Mesenteric fat pad (tissue), 1 donor: ENCODE measurements at places on chromosomes 13 and 19.

DNA sequence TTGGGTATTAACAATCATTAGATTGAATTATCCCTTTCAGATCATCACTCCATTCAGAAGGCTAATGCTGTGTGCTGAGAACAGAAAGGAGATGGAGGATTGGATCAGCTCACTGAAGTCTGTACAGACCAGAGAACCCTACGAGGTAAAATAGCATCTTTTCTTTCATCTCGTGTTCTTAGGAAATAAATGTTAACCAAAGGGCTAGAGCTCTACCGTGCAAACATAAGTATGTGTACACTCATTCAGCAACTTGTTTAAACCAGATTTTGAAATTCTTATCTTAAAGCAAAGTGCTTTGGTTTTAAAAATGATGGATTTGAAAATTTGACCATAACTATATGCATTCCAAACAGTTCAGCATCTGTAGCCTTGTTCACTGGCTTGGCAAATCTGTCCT lies 106.8 kb downstream of the DGKH start:
- no peak for DNase-seq

DNA sequence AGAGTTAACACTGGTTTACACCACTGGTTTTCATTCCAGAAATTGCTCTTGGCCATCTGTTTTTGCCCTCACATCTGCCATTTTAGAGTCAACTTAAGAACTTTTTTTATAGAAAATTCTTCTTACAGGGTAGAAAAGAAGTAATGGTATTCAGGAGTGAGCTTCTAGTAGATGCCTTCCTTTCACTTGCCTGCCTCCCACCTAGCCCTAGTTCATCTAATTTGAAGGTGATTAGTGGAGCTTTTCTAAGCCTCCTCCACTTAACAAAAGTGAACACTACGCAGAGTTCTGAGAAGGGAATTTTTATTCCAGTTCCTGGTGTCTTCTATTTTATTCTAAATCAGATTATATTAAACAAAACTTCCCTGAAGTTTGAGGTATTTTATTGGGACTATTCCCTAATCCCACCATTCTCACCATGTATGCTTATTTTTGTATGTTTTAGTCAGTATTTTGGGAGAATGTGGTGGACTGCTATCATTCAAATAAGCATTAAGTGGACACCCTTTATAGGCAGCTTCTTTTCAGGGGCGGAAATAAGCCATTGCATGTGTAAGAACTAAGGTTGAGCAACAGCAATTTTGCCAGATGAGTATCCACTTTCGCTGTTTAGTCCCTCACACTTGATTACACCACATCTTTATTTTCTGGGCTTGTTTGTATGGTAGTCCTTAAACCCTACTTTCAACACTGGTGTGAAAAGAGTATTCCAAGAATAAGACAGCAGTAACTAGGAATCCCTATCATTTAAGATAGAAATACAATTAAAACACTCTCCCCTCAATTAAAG lies 156.9 kb downstream of the ENOX1 start:
- no peak for DNase-seq

- no peak for DNase-seq
These were observed 8.8 kb upstream of the ZNF808 start for GRCh38 chr19:52518646-52519045.

- no peak for DNase-seq
These were observed 70.0 kb downstream of the ATP11A start for GRCh38 chr13:112759827-112760226.

- no peak for DNase-seq
These were observed 16.5 kb downstream of the BTBD2 start for GRCh38 chr19:1998712-1999708.

- no peak for DNase-seq
These were observed 36.2 kb upstream of the SLC46A3 start for GRCh38 chr13:28754698-28755545.

GRCh38 chr19:50695251-50696093 lies 24.1 kb downstream of the SHANK1 start:
- no peak for DNase-seq

DNA sequence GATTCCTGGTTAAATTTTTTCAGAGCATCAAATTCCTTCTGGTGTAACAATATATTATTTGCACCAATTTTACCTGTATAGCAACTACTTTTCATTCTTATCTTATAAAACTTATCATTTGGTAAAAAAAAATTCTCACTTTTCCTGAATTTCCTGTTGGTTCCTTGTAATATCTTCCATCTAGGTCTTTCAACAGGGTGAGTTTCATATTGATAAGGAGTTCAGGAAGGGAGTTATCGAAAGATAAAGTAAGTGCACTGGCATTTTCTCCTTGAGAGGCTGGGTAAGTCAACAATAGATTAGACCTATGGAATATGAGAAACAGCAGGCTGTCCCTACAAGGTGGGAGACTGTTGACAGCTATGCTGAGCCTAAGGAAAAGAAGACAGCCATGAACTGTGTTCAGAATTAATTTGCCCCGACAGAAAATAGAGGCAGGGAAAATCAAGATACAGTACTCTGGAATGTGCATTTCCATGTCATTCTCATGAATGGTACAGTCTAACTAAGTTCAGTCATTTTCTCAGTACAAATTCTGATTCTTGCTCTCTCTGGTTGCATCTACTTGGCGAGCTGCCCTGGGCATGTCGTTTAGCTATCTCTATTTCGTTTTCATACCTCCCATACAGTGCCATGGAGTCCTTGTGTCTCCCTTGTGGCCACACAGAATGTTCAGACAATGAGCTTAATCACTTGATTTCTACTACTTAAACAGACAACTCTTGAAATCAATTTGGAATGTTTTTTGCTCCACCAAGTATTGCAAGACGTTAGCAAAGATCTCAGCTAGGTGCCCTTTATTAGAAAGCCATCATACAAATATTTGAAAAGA lies 9.9 kb downstream of the IGFL1 start:
- no peak for DNase-seq

GRCh38 chr13:23460921-23461320 lies 27.4 kb upstream of the SACS start:
- no peak for DNase-seq

DNA sequence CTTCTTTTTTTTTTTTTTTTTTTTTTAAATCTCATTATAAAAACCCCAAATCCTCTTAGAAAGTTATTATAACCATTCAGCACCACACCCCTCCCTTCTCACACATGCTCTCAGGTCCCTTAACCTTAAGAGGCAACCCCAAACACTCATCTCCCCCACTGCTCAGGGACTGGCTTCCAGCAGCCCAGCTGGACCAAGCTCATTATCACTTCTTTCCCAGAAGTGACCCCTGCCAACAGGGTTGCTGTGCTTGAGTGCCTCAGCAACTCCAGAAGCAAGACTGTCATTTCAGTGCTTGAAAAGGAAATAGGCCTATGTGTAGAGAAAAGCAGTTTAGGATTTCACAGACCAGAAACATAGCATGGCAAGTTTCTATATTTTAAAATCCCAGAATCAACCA lies 84.3 kb downstream of the SLAIN1 start:
- no peak for DNase-seq

DNA sequence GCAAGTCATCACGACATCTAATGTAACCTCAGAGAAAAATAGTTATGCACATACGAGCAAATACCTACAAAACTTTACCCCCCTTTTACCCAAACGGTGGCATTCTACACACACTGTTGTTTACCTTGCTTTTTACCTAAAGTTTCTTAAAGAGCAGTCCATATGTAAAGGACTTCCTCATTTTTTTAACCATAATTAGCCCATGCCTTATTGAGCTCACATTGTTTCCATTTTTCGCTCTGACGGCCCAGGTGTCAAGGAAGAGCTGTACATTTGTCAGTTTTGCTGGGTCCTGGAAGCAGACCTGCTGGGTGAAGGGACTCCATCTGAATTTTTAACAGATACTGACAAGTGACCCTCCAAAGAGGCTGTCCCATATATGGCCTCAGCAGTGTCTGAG lies 89.4 kb downstream of the STK24 start:
- DNase-seq, result no peak

- DNase-seq, result no peak
These were observed 125.1 kb downstream of the SIPA1L3 start for GRCh38 chr19:38032151-38032550.

- no peak for DNase-seq
These were observed 113.2 kb upstream of the MCF2L start for GRCh38 chr13:112855859-112856258.

DNA sequence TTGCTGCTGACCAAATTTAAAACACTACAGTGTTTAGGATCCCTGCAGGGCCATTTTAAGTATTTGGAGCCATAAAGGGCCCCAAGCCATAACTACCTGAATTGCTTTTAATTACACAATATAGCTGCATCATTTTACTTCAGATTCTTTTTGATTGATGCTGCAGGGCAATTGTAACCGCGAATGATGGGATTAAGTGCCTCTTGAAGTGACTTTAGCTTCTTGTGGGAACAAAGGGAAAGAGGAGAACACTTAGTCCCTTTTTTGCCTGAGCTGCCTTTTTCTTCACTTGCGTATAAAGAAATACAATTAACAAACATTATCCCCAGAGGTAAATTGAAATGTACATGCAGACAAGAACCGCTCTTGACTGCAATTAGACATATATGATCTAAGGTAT lies 228.5 kb downstream of the ZIC5 start:
- DNase-seq, result no peak

DNA sequence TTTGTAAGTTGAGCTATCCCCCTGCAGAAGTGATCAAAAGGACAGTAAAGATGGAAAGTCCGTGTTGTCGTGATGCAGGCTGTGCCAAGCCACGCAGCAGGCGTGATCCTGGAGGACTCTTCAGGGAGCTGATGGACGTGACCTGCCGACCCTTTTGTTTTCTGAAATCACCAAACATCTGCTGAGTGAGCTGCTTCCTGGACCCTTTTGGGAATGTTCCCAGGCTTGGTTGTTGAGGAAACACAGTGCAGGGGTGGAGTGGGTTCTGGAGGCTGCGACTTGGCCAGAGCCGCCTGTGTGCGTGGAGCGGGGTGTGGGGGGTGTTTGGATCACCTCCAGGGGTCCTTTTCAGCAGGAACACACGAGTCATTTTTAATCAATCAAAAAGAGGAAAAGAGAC lies 15.4 kb upstream of the CPAMD8 start:
- no peak for DNase-seq

- DNase-seq, result no peak
These were observed 7.5 kb downstream of the ELAVL1 start for GRCh38 chr19:7997809-7998480.

- no peak for DNase-seq
These were observed 256.4 kb downstream of the DLEU7 start for GRCh38 chr13:50587115-50587514.

DNA sequence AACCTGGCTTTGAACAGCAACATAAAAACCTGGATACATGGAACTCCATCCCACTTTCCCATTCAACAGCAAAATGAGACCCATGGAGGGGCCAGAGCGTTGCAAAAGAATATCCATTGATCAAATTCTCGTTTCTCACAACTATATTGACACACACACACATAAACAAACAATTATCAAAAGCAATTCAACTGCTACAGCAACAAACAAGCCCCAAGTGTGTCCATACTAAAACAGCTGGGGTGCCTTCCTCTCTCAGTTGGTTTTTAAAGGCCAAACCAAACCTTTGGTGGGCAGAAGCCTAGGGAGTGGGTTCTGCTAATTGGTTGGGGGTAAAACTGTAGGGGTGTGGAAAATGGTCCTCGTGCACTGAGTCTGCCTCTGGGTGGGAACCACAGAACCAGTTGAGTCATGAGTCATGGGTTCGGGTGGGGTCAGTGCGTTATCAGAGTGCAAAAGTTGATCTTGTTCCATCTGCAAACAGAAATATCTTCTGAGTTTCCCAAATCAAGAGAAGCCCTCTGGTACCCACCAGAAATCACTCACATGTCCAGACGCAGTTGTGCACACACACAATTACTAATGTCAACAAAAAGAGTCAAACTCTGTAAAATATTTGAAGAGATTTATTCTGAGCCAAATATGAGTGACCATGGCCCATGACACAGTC lies 18.5 kb downstream of the GPR42 start:
- DNase-seq, result no peak

DNA sequence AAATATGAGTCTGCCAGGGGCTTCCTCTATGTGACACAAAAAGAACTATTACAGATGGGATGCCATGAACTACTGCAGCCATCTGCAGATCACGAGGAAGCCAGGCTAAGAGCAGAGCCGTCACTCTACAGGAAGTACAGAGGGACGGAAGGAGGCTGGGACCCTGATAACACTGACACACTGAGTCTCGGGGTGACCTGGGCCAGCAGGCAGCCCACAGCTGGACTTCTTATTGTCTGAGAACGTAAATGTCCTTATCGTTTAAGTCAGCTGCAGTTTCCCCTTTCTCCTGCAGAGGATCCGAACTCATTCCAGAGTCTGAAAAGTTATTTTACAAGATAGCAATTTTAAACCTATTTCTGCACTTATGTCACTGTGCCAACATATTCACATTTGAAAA lies 20.7 kb downstream of the PARP4 start:
- DNase-seq, result no peak

GRCh38 chr13:92864584-92865284 lies 361.9 kb upstream of the GPC6 start:
- DNase-seq, result no peak

DNA sequence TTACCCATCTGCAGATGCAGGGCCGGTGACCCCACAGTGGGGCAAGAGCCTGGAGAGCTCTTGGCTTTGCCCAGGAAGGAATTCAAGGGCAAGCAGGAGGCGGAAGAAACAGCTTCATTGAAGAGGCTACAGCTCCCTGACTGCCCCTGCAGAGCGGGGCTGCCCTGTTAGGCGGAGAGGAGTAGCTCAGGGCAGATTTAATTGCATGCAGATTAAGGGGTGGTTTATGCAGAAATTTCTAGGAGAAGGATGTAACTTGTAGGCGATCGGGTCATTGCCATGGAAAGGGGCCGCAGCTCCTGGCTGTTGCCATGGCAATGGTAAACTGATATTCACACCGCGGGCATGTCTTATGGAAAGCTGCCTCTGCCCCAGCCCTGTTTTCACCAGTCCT lies 94.1 kb downstream of the ATP11A start:
- DNase-seq, result peak; percentile 45

DNA sequence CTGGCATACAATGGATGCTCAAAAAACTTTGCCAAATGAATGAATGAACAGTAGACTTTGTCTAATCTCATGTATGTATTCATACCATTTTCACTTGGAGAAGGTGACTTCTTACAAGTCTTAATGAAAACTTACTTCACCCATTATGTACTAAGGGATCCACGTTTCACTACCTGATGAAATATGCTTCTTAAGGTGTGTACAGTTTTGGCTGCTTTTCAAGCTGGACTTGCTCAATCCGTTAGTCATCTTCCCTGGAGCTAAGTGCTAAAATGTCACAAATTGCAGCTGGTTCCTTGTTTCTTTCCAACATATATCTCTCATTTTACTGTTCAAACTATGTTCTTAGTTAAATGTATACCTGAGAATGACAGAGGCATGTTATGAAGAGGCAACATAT lies 4.2 kb upstream of the CCNA1 start:
- no peak for DNase-seq

DNA sequence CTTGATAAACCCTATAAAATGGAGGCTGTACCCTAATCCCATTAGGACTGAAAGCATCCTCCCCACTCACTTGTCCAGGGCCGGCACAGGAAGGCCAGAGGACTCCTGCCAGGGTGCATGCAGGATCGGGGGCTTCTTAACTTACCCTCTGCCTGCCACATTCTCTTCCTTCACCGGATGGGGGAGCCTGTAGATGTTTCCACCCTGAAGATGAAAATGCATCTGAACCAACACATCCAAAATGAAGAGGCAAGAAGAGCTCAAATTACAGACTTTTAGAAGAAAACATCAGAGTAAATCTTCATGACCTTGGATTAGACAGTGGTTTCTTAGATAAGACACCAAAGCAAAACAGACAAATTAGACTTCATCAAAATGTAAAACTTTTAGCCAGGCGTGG lies 25.9 kb upstream of the NAPA start:
- DNase-seq, result no peak
